CD4-positive, CD25-positive, alpha-beta regulatory T cell (primary cell): ENCODE measurements at places on chromosomes 16 and 17. TPM values are rescaled to one million over a fixed set of nuclear protein-coding genes. Genes with fewer than 3 reads are reported as not detected.

DNA sequence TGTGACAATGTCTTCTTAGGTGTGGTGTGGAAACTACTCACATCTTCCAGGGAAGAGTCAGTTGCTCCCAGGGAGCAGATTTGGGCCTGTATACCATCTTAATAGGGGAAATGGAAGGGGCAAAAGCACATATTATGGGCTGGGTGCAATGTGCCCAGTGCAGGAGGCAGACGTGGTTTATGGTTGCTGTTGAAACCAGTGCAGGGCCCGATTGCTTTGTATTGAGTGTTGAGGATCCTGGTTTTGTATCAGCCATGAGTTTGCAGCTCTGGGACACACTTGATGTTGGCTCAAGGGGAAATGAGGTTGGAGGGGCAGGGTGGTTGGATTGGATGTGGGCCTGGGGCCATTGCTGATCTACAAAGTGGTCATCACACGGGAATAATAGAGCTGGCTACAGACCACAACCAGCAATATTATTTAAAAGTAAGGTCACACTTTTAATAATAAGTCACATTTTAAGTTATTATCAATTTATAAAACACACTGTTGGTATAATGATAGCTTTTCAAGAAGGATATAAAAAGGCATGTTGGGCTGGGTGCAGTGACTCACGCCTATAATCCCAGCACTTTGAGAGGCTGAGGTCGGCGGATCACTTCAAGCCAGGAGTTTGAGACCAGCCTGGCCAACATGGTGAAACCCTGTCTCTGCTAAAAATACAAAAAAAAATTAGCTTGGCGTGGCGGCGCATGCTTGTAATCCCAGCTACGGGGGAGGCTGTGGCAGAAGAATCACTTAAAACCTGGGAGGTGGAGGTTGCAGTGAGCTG lies 302.4 kb downstream of the SEC14L1 start:
- DNase-seq: no peak

DNA sequence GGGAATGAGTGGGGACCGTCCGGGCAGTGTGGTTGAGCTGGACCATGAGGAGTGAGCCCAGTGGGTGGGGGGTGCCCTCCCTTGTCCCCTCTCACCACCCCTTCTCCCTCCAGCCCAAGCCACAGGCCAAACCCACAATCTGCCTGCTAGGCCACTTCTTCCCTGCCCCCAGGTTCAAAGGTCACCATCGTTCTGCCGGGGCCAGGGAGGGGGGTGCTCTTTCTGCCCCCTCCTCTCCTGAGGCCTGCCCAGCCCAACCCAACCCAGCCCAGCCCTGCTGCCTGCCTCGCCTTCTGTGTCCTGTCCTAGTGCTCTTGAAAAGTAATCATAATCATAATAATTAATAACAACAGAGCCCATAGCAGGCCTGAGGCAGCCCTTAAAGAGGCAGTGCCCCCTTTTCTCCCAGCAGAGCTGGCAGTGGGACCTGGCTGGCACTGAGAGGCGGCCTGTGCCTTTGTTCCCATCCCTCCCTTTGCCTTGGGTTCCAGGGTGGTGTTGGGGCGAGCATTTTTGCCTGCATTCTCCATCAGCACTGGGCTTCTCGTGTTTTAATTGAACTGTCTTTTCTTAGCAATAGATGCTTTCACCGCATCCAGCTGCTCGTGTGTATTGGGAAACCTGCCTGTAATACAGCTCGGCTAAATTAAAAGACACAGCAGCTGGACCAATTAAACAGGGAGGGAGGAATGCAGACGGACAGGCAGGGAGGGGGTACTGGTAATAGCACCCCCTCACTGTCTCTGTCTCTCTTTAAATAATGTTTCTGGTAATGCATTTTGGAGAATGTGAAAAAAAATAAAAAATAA lies 46.8 kb downstream of the SREBF1 start:
- DNase-seq: no peak

DNA sequence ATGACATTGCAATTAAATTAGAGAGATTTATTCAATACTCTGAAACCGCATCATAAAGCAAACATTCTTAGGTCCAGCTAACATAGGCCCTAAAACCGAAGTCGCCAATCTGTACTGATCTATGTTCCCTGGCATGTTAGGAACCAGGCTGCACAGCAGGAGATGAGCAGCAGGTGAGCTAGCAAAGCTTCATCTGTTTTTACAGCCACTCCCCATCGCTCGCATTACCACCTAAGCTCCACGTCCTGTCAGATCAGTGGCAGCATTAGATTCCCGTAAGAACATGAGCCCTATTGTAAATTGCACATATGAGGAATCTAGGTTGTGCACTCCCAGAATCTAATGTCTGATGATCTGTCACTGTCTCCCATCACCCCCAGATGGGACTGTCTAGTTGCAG lies 91.5 kb downstream of the PARN start:
- DNase-seq: no peak

DNA sequence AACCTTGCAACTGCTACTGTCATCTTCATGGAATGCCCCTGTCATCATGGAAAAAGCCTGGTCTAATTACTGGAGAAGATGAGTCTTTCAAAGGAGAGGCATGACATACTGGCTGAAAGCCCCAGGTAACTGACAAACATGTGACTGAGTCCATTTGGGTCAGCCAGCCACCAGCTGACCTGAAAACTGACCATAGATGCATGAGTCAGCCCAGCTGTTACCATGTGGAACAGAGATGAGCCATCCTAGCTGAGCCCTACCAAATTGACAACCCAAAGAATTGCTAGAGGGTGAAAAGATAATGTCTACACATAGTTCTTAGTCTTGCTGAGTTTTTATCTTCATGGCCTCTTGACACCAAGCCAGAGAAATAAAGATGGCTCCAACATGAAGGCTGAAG lies 311.8 kb downstream of the UTP18 start:
- DNase-seq: no peak

- DNase-seq: peak; percentile 61
These were observed 40.7 kb upstream of the ANKFY1 start for GRCh38 chr17:4304417-4305027.

- DNase-seq: no peak
These were observed 7.3 kb upstream of the SSTR2 start for GRCh38 chr17:73157521-73157890.

DNA sequence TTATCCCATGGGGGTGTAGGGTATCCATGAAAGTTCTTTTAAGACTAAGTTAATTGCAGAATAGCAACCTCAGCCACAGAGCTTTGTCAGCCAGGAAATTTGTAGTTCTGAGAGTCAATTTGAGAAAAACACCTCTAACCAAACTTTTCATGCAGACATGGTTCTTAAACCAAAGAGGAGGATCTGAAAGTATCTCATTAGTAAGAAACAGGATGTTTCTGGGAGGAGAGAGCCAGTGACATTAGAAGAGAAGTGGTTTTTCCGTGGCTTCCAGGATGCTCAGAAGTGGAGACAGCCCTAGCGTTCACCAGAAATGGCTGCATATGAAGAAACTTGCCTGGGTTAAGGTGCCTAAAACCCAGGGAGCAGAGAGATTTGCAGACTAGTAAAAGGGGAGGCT lies 7.9 kb downstream of the GNAO1 start:
- no peak for DNase-seq

DNA sequence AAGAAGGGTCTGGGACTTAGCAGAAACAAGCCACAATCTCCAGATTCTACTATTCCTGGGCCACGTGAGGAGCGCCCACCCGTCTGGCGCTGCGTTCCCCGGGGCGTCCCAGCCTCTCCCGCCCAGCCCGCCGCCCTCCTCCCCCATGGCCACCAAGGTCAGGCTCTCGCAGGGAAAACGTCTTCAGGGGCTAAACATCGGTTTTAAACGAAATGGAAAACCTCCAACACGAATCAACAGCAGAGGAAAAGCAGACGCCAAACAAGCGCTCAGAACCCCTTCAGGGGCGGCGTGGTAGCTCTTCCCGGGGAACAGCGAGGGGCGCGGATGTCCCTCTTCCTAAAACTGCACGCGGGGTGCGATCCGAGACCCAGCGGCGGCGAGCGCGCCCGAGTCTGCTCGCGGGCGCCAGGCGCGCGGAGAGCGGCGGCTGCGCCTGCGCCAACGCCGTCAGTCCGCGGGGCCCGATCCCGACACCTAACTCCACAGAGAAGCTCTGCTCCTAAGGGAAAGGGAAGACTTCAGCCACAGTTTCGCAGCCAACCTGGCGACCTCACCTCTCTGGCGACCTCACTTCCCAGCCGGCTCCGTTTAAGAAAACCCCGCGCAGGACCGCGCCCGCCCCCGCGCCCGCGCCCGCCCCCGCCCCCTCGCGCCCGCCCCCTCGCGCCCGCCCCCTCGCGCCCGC lies 505 bp upstream of the COG1 start:
- no peak for DNase-seq

- no peak for DNase-seq
These were observed 2.8 kb downstream of the TRAF4 start for GRCh38 chr17:28746611-28747050.

DNA sequence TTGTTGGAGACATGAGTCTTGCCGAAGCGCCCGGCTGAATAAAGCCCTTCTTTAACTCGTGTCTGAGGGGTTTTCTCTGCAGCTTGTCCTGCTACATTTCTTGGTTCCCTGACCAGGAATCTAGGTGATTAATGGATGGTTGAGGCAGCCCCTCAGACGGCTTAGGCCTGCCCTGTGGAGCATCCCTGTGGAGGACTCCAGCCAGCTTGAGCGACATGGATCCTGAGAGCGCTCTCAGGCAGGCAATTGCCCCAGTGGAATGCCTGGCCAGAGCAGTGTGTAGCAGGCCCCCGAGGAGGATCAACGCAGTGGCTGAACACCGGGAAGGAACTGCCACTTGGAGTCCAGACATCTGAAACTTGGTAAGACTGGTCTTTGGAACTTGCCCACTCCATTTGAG lies 17.3 kb upstream of the ENDOV start:
- DNase-seq: no peak

DNA sequence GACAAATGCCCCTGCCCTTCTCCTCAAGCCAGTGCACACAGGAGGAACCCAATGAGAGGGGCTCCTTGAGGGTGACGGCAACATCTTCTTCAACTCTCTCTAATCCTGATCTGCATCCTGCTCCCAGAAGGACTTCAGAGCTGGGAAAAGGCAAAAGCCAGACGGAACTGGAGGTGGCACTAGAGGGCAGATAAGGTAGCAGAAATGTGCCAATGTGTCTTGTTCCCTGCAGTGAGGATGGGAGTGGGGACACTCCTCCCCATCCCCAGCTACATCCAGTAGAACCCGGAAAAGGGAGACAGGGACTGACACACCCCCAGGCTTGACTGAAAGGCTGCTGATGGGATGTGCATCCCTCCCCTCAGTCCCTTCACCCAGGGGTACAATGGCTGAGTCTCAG lies 28.5 kb downstream of the SRCIN1 start:
- DNase-seq: no peak

DNA sequence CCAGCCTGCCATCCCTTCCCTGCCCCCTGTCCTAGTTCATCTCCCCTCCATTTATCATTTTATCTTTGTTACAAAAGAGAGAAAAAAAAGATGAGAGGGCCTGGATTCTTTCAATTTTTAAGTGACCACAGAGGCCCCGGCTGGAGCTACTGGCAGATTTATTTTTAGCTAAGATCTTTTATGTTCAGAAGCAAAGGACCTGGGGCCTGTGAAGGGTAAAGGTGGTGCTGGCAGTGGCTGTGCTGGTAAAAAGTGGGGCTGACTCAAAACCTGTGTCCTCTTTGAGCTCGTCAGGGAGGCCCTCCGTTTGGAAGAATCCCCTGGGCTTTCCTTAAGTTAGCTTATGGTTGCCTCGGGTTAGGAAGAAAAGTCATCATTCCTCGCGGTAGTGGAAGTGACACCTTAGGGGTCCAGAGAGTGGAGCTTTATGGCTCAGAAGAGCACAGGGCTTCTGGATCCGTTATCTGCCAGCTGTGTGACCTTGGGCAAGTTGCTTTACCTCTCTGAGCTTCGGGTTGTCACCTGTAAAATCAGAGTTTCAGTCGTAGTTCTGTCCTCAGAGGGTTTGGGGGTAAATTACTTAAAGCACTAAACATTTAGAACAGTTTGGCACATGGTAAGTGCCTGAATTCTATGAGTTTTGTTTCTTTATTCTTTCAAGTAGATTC lies 923.8 kb upstream of the EEF2KMT start:
- DNase-seq: no peak

DNA sequence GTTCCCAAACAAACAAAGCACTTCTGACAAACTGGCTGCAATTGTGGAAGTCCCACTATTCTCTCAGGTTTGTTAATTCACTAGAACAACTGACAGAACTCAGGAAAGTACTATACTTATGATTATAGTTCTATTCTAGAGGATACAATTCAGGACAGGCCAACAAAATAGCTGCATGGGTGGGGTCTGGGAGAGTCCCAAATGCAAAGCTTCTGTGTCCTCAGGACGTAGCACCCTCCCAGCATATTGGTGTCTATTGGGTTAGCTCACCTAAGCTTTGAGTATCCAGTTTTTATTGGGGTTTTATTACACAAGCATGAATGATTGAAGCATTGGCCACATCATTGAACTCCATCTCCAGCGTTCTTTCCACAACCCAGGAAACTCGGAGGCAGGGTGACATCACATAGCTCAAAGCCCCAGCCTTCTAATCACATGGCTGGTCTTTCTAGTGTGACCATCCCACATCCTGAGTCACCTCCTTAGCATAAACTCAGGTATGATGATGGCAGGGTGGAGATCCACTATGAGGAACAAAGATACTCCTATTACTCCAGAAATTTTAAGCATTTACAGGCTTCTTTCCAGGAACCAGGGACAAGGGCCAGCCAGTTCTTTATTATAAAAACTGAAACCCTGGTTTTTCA lies 43.9 kb upstream of the CCNF start:
- DNase-seq: no peak

GRCh38 chr17:53548252-53548651 lies 274.5 kb upstream of the KIF2B start:
- no peak for DNase-seq

GRCh38 chr17:79992649-79993389 lies 42.9 kb downstream of the TBC1D16 start:
- no peak for DNase-seq

- no peak for DNase-seq
These were observed 31.5 kb downstream of the CDK5RAP3 start for GRCh38 chr17:48002266-48002915.

- no peak for DNase-seq
These were observed 126.0 kb upstream of the SDK2 start for GRCh38 chr17:73770115-73770848.

- DNase-seq: no peak
These were observed 15.0 kb downstream of the TMEM92 start for GRCh38 chr17:50289278-50289677.

DNA sequence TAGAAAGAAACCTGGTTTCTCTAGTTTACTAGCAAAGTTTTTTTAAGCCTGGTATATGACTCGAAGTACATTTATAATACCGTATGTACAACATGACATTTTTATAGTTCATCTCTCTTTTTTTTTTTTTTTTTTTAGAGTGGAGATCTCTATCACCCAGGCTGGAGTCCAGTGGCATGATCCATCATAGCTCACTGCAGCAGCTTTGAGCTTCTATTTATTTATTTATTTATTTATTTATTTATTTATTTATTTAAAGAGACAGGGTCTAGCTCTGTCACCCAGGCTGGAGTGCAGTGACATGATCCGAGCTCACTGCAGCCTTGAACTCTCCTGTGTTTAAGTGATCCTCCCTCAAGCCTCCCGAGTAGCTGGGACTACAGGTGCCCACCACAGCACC lies 25.9 kb upstream of the VPS4A start:
- no peak for DNase-seq

The ITGAX gene
- 1.9 TPM for total RNA-seq

The ZPBP2 gene
- not detected for total RNA-seq

The KCNH4 gene
- 0.47 TPM for total RNA-seq

The CCL5 gene
- 25.8 TPM for total RNA-seq

The TBX4 gene
- total RNA-seq: not detected

The DPEP2 gene
- 52.4 TPM for total RNA-seq

The TMEM238L gene
- total RNA-seq: not detected
